ENCODE measurements at places on chromosomes 11 and 22. TPM values are rescaled to one million over a fixed set of nuclear protein-coding genes. Genes with fewer than 3 reads are reported as not detected.

The MIOX gene
- not detected for total RNA-seq

The HEPN1 gene
- not detected for total RNA-seq

The SOX10 gene
- total RNA-seq: not detected

The STK33 gene
- total RNA-seq: 1.1 TPM

The TRIM49 gene
- total RNA-seq: not detected

The MUC6 gene
- not detected for total RNA-seq

The IFITM2 gene
- total RNA-seq: 69.8 TPM

The CLCF1 gene
- total RNA-seq: 2.0 TPM

GRCh38 chr22:36619797-36620399, 83.7 kb downstream of the CACNG2 start:
- no peak for DNase-seq

- DNase-seq: no peak
Measured at GRCh38 chr22:28034145-28034759, 115.2 kb upstream of the PITPNB start.

DNA sequence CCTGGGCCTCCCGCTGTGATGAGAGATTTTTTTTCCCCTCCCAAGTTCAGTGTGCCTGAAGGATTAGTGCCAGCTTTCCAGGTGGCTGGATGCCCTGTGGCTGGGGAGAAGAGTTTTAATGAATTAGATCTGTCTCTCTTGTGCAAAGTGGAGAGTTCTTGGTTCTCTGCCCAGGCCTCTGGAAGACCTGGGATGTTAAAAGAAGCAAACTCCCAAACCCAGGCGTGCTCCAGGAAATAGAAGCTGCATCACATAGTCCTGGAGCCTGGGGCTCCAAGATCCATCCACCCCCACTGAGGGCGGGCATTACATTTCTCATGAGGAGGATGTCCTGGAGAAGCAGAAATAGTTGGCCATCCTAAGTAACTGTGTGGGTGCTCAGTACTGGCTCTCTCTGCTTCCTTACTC, 30.6 kb downstream of the SDHAF2 start:
- DNase-seq: no peak

DNA sequence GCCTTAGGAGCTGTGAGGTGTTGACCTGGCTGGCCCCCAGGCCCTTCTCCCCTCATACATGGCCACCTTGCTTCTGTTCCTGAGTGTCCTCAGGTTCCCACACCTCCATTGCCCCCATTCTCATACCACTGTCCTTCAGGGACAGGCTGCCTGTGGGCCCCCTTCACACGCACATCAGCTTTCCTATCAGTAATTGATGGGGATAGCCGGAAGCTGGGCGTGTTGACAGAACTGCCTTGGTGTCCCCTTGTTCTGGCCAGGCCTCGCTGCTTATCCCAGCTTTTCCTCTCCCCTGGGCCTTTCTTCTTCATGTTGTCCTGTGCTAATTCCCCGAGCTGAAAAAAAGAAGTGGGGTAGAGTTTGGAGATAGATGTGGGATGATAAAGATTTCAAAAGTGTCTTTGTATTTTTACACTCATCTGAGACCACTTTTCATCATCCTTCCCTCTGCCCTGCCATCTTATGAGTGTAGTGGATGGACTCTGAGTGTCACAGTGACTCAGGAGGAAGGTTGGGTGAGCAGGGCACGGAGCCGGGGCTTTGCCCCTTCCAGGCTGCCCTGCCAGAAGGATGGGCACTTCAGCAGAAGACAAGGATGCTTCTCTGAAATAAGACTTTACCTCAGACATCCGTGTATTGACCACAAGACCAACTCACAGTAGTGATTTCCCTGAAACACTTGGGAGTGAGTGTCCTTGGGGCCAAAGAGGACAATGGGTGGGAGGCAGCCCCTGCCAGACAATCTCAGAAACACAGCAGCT, 42.8 kb downstream of the MED15 start:
- DNase-seq: no peak

DNA sequence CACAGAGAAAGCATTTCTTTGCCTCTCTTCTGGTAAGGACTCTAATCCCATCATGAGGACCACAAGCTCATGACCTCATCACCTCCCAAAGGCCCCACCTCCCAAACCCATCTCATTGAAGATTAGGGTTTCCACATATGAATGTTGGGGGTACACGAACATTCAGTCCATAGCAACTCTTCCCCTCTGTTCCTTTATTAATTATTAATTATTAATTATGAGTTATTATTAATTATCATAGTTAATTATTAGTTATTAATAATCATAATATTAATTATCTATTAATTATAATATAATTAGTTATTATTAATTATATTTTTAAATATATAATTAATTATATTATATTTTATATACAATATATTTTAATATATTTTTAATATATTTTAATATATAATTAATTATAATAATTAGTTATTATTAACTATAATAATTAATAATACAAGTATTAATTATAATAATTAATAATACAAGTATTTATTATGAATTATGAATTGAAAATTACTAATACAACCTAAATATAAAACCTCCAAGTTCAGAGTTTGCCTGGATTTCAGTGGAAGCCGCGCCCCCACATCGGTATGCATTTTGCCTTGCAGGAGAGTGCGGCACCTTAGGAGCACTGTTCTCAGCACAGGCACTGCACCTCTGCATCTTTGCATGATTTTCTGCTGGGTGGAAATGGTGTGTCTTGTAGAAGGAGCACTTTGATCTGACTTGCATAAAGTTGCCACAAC, 128.0 kb upstream of the FGF3 start:
- no peak for DNase-seq

DNA sequence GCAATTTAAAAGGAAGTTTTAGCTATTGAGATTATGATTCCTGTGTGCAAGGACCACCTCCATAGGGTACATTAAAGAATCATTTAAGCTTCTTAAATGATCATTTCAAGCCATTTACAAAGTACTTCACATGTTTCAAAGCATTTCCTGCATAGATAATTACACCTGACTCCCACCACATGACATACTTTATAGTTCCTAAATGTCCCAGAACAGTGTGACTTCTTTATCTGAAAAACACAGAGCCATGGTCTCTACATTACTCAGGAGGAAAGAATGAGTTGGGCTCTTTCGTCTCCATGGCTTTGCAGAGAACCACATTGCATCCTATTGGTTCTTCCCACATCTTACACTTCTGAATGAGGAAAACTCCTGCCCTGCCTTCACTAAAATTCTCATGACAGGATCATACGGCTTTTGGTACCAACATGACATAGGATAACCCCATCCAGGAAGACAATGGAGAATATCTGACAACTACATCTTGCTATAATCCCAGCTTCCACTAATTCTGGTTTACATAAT, 88.6 kb downstream of the ETS1 start:
- peak; percentile 54 for DNase-seq

- DNase-seq: no peak
Measured at GRCh38 chr11:115503886-115504275, 334 bp downstream of the CADM1 start.

DNA sequence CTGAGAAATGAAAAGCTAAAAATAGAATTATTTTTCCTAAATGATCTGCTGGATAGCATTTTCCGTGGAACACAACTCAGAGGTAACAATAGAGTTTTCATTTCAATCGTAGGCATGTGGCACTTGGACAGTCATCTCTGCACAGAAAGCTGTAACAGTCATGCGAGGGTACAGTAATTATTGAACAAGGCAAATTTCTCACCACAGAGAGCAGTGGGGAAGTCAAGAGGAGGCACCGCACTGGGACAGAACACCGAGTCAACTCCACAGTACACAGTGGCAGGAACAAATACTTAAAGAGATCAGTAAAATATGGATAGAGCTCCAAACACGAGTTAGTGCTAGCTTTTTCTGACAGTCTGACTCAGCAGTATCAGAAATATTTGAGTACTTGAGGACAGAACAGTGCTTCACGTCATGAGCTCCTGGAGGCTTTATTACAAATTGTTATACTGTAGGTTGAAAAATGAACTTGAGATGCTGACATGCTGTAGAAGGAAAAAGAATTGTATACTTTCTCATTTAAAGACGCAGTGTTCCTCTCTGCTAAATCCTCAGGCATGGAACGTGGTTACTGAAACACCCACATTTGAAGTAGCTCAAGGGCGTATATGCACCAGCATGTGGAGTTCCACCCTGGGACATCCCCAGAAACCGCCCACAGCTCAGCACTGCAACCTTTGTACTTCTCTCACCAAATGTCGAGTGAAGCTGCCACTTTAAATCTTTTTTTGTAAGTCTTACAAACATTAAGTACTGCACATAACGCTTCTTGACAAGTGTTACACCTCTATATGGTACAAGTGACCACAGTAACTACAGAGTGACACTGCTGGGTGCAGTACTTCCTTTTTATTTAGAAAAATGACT, 27.4 kb upstream of the YPEL1 start:
- DNase-seq: no peak

DNA sequence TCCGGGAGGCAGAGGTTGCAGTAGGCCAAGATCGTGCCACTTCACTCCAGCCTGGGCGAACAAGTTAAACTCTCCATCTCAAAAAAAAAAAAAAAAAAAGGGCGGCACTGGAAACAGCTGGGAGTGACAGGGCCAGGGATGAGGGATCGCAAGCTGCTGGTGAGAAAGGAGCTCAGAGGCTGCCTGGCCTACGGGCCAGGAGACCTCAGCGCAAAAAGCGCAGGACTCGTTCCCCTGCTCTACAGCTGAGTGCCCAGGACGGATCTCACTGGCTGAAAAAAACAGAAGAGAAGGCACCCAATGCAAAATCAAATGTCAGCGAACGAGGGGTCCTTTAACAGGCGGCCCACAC, 650 bp upstream of the NUP50 start:
- DNase-seq: peak; percentile 56

- DNase-seq: no peak
Measured at GRCh38 chr11:115674176-115674936, 170.1 kb upstream of the CADM1 start.

DNA sequence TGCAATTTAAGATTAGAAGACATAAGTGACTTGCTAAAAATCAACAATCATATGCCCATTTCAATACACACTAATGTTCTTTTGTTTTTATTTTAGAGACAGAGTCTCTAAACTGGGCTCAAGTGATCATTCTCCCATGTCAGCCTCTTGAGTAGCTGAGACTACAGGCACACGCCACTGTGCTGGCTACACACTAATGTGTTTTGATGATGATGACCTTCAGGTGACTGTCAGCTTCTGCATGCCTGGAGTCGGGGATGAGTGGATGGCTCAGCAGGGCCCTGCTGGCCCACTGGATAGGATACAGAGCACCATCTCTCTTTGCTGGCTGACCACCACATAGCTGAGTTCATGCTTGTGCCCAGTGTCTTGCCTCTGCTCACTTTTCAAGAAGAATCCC, 27.0 kb upstream of the POU2AF1 start:
- no peak for DNase-seq

DNA sequence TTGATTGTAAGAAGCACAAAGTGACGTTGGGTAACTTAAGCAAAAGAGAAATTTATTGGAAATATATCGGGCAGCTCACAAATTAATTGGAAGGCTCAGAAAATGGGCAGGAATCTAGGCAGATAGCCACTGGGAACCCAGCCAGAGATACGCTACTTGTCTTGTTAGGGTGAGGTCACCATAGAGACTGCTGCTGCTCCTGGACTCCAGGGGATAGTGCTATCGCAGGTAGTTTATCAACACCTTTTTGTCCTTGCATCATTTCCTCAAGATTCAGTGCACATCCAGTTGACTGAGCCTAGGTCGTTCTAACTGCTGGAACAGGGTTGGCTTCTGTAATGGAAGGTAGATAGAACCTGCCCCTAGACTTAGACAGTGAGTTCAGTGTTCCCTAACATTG, 19.6 kb downstream of the AMOTL1 start:
- DNase-seq: no peak

DNA sequence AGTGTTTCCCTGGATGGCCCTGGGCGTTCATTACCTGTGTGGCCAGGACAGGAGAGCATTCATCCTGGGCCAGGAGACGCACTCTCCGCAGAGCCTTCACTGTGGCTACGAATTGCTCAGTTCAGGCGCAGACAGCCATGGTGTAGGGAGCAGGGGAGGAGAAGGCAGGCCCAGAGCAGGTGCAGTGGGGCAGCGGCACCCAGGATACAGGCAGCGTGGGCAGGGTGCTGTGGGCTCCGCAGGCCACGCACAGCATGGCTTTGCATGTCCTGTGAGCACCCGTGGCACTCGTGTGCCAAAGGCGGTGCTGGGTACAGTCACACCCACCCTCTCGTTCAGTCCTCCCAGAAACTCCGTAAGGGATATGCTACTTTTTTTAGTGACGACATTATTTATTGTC, 124.2 kb upstream of the B3GAT1 start:
- DNase-seq: no peak

DNA sequence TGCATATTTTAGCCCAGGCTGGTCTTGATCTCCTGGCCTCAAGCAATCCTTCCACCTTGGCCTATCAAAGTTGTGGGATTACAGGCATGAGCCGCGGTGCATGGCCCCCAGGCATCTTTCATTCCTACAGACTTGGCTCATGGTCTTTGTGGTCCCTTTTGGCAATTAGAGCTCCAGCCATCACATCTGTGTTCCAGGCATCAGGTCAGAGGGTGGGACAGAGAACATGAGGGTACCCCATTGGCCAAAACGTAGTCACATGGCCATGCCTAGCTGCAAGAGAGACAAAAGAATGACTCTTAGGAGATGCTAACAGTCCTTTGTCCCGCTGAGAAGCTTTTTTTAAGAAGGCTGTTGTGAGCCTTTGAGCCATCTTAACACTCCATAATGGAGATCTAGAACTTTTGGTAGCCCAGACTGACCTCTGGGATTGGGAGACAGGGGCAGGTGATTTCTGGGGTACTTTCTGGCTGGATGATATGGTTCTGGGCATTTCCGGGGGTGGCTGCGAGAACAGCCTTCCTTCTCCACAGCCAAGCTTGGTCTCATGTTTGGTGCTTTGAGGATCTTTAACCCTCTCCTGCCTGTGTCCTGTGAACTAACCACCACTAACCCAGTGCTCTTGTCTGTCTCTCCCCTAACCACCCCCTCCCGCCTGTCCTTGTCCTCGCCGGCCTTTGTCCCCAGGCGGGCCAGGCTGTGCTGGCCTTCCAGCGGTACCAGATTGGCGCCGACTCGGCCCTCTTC, 18.4 kb upstream of the TAB1 start:
- no peak for DNase-seq

DNA sequence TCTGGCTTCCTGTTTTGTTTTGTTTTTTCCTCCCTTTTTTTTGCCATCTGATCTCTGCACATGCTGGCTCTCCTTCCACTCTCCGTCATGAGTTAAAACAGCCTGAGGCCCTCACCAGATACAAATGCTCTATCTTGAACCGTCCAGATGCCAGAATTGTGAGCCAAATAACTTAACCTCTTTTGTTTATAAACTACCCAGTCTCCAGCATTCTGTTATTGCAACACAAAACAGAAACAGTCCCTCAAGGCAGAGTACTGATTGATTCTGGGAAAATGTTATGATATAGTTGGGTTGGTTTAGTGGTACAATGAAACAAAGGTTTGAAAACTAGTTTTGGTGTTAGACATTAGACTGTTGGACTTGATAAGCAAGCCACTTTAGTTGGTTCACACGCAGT, 1390.0 kb upstream of the RAG2 start:
- DNase-seq: no peak

DNA sequence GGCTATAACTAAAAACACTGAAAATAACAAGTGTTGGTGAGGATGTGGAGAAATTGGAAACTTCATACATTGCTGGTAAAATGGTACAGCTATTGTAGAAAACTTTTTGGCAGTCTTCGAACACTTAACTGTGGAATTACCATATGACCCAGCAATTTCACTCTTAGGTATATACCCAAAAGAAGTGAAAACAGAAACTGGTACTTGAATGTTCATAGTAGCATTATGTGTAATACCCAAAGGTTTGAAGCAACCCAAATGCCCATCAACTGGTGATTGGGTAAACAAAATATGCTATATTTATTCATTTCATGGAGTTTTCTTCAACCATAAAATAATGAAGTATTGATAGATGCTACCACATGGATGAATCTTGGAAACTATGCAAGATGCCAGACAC, 40.8 kb upstream of the FTH1 start:
- DNase-seq: no peak

GRCh38 chr11:35655856-35656255, 6.7 kb upstream of the TRIM44 start:
- DNase-seq: no peak
